ENCODE measurements at places on chromosomes 4 and X.

GRCh38 chrX:63656871-63657580, 128.0 kb downstream of the ARHGEF9 start:
- DNase-seq = no peak

DNA sequence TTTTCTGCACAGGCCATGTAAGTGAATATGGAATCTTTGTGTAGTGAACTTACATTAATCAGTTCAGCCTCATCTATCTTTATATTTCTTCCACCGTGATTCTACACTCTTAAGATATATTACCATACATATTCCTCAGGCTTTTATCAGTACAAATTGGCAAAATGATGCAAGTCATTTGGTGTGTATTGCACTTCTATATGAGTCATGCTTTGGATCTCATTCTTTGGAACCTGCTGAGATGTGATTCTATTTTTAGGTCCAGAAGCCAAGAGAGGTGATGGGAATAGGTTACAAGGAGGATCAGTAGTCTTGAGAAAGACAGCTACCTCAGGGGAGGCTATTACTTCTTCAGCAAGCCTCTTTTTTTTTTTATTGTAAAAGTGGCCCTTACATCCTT, 204.4 kb downstream of the ZNF330 start:
- no peak for DNase-seq

- DNase-seq = no peak
These were observed 494.5 kb downstream of the CFAP47 start for GRCh38 chrX:36414056-36414455.

GRCh38 chrX:1463581-1463980, 10.9 kb upstream of the ASMTL start:
- no peak for DNase-seq

DNA sequence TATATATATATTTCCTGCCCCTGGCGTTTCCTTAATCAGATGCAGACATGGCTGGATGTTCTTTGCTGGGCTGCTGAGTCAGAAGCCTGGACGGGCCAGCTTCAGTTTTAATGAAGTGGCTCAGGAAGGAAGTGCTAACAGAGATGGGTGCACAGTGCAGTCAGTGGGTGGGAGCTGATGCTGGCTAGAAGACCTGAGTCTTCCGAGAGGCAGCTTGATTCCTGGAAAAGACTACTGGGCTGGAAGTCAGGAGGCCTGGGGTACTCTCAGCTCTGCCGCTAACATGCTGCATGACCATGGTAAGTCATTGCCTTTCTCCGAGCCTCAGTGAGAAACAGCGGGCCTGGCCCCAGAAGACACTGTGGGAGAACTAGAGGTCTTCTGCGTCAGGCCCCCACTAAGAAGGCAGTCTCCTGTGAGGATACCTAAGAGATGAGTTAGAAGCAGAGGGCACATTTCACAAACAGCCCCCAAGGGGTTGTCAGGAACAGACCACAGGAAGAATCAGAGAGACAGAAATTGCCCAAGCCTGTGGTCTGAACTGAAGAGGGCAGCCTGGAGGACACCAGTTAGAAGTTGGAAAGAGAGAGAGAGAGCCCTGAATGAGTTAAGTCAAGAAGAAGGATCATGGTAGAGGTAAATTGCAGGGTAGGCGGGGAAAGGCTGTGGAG, 8.3 kb upstream of the CD40LG start:
- no peak for DNase-seq

DNA sequence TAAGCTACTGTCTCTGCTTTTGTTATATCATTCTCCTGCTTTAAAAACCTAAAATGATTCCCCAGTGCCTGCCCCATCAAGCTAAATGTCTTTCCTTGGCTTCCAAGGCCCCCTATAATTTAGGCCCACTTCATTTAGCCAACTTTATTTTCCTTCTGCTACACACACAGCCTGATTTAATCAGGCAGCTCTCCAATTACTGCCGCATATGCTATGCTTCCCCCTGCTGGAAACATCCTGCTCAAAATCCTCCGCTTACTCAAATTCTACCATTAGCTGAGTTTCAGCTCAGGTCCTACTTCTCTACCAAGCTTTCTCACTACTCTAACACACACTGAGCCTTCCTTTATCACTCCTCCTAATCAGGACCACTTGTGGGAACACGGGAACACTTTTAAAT, 17.0 kb downstream of the LAMP2 start:
- no peak for DNase-seq

DNA sequence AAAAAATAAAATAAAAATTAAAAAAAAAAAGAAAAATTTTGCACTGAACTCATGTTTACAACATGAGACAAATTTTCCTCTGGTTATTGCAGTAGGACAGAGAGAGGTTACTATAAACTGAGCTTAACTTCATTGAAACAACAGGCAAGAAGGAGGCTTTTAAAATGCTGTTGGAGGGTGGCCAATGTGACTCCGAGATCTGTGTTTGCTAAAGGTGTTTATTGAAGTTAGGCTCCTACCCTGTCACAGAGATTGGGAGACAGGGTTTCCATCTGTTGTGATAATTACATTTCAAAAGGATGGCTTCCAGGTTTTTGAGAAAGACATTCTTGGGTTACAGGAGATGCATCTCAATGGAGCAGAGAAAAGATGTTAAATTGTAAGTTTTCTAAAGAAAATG, 370.5 kb upstream of the HS3ST1 start:
- no peak for DNase-seq

GRCh38 chrX:111181951-111182350, 86.0 kb downstream of the PAK3 start:
- no peak for DNase-seq

DNA sequence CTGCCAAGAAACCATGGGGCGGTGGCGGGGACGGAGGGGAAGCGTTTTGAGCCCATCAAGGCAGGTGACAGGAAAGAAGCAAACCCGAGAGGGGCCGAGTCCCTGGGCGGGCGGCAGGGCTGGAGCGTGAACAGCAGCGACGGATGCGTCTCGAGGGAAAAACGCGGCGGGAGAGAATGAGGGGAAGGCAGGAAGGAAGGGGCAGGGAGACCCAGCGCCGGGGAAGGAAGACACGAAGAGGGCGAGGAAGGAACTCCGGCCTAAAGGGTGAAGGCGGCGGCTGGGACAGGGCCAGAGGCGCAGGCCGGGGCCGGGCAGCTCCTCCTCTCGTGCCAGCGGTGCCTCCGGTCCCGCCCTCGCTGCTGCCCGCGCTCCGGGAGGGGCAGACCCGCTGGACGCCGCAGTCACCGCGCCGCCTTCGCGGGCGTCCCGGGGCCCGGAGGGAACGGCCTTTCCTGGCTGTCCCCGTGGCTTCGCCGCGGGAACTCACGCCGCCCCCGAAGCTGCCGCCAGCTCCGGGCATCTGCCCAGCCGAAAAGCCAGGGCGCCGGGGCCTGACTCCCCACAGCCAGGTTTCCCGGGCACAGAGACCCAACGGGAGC, 751 bp upstream of the RGS12 start:
- DNase-seq = no peak

DNA sequence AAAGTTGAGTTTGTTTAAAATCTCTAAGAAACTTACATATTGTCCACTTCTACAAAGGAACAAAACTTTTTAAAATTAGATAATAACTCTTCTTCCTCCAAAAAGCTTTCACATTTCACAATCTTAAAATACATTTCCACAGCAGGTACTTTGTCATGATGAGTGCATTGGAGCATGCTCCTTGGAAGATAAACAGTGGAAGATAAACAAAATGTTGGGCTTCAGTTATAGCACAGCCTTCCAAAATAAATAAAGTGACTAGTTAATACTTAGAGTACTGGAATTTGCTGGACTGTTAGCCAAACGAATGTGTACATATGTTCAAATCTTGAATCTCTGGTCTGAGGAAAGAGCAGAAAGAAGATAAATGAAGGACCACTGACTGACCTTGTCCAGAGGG, 54.9 kb upstream of the PDE5A start:
- no peak for DNase-seq

DNA sequence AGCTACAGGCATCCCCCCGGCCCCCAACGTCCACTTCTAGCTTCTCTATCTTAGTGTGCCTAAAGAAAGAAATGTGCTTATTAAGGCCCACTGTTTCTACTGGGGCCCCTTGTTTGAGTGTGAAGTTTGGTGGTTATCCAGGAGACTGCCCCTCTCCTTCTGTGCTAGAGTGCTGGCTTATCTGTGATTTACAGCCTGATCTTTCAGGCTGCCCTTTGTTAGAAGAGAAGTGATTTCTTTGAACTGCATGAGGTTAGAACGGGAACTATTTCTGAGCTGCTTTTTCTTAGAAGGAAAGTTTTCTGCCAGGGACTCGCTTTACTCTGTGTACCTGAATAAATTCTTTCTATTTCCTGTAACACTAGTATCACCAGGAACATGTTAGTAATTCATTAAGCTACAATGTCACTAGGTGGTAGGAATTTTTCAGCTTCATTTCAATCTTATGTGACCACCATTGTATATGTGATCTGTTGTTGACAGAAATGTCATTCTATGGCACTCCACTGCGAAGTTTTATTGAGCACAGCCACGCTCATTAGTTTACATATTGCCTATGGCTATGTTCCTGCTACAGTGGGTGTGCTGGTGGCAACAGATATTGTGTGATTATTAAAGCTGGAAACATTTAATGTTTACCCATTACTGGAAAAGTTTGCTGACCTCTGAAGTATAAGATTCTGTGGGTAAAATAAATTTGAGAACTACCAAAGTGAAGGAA, 193.8 kb upstream of the CXorf51B start:
- DNase-seq = no peak

DNA sequence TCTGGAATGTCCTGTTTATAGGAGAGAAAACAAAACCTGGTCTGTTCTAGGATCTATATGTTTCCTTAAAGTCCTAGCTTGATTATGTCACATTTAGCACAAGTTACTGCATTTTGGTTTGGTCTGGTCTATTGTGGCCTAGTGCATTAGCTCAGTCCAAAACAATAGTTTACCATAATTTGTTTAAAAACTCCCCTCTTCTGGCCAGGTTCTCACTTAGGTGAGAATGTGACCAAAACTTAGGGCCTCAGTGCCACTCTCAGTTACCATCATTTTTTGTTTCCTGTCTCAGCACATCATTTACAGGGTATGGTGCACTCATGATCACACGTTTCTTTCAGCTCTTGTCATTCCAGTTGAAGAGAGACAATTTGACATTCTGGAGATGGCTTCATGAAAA, 378.5 kb downstream of the KLHL4 start:
- no peak for DNase-seq
